ENCODE measurements at places on chromosomes 5 and 9. TPM values are rescaled to one million over a fixed set of nuclear protein-coding genes. Genes with fewer than 3 reads are reported as not detected.

DNA sequence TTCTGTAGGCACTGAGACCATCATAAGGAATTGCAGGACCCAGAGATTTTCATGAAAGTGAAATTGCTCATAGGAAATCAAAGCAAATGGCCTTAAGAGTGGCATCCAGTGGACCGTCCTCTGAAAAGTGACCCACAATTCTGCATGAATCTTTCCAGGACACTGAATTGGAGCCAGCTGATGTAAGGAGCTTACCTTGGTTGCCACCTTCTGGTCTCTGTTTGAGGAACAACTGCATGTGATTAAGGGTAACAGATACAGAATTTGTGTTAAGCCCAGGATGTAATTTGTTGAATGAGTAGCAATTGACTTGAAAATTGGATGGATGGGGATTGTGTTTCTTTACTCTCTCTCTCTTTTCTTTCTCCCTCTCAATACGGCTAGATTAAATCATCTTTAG, 49.9 kb upstream of the GAS1 start:
- no peak for DNase-seq

DNA sequence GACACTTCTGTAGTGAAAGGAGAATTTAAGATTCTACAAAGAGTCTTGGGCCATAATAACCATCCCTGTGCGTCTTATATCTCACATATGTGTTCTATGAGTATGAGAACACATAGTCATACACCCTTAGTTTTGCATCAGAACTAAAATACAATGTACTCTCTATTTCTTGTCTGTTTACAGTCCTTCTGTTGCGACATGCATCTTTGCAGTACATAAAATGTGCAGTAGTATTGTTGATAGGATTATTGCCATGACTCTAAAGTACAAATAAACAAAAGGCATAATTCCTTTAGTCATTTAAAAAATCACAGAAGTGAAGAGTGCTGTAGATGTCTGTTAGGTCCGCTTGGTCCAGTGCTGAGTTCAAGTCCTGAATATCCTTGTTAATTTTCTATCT, 201.9 kb downstream of the NR3C1 start:
- no peak for DNase-seq

ERP44 gene
- total RNA-seq, result 11.6 TPM

DNA sequence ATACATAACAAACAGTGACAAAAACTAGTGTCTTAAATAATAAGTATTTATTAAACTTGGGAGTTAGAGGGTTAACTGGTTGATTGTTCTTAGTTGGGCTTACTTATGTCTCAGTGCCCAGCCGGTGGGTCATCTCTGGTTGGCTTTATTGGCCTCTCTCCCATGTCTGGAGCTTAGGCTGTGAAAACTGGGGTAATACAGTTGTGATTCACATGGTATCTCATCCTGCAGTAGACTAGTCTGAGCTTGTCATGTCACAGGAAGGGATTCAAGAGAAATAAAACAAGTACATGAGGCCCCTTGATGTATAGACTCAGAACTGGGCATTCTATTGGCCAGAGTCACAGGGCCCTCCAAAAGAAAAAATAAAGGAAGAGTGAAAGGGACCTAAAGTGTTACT, 466.4 kb upstream of the SMC2 start:
- no peak for DNase-seq

DNA sequence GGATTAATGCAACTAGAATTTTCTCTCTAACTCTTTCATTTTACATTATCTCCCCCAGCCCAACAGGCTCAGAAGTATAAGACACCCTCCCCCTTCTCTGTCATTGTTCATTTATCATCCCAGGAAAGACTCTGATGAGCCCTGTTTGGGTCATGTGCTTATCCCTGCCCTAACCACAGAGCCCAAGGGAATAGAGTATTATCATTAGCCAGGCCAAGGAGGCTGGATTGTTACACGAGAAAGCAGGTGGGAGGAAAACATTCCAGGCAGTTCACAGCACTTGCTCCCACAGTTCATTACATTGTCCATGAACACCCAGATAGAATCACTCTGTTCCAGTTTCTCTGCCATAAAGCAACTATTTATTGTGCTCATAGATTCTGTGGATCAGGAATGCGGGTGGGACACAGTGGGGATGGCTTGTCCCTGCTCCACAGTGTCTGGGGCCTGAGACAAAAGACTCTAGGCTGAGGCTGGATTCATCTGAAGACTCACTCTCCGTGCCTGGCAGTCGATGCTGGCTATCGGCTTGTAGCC, 59.5 kb upstream of the TMEM215 start:
- no peak for DNase-seq

GRCh38 chr5:15506146-15506545, 6.2 kb downstream of the FBXL7 start:
- no peak for DNase-seq

HTR1A gene
- not detected for total RNA-seq

DNA sequence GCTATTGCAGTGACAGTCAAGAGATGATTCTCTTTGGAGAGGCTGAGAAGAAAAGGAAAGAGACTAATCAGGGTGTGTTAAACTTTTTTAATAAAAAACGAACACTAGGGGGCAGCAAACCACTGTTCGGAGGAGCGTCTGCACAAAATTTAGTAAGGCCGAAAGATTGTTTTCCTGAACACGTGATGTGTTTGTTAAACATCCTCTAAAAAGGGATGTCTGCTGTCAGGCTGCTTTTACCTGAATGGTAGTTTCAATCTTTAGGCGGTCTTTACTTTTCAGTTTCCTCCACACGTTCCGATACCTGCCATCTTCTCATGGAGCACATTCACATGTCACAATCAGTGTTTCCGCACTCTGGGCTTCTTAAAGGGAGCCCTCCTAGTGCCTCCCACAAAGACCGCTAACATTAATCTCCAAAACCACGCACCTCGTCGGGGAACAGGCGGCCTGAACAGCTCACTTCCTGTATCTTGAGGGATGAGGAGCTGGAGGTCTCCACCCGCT, 125.2 kb downstream of the GPBP1 start:
- DNase-seq, result peak; percentile 40

- DNase-seq, result peak; percentile 98
Observed at GRCh38 chr9:127785933-127786772, at the start of gene CDK9. Gene CDK9, plus strand, starts transcription at chr9:127786034. Its CDS starts 115 bp downstream, at chr9:127786149.

CLPTM1L gene
- 91.6 TPM for total RNA-seq

- peak; percentile 24 for DNase-seq
Observed at GRCh38 chr9:73152953-73153352, 1.3 kb downstream of the ANXA1 start.

DNA sequence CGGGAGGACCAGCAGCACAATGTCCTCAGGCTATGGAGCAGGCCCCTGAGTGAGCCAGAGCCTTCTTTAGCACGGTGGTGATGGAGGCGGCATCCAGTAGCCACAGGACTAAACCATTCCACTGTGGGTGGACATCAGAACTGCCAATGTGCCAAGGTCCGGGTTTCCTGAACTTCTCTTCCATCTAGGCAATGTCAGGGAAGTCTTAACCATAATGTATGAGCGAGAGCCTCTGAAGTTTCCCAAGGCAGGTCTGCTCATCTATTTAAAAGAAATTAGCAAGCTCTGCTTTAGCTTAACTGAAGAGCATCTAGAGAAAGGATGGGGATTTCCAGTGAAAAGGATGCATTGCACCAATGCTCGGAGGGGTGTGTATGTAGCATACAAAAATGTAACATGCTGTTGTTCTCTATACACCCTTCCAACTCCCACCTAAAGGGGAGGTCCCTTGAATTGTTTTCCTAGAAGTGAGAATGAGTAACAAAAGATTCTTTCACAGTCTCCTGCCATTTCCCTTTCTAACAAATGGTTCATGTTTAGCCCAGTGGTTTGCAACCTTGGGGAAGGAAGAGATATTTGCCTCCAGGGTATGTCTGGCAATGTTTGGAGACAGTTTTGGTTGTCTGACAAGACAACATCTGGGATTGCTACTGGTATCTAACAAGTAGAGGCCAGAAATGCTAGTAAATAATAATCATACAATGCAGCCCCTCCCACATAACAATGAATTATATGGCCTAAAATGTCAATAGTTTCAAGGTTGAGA, 6.1 kb upstream of the RXFP3 start:
- no peak for DNase-seq

FAM174A gene
- total RNA-seq, result 4.8 TPM

SHC3 gene
- total RNA-seq, result not detected

- no peak for DNase-seq
Observed at GRCh38 chr9:38371495-38371894, 21.0 kb upstream of the ALDH1B1 start.

AQP7 gene
- total RNA-seq, result not detected

HRH2 gene
- total RNA-seq, result 41.2 TPM

PCDHGB3 gene
- not detected for total RNA-seq

DNA sequence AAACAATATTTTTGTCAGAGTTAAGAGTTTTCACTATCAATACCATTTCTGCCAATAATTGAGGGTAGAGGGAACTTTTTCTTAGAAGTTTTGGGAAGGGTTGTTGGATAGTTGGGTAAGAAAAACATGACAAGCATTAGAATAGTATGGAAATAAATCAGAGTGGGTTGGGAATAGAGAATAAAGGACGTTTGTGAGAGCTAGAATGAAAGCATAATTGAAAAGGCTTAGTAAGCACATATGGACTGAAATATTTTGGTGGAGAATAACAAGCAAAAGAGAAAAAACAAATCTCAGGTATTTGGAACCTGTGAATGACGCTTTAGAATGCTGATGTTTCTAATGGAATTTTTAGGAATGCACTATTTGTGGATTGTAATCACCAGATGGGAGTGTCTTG, 262.9 kb upstream of the EDIL3 start:
- no peak for DNase-seq

DNA sequence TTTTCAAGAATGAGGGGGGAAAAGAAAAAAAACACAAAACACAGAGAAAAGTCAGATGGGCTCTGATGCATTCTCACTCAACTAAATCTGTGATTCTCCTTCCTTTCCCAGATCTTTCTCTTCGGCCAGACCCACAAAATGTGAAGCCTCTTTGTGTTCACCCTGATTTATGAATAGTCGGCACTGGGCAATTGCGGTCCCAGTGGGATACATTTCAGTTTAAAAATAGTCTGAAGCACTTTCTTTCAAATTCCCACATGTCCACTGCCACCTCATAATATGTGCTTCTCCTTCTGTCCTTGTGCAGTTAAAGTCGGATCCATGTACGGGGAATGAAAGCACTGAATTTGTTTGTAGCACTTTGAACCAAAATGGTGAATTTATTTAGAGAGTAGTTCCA, 995.4 kb upstream of the WWC1 start:
- no peak for DNase-seq

PSD2 gene
- not detected for total RNA-seq

GRCh38 chr9:89342948-89343347, 24.6 kb downstream of the SECISBP2 start:
- DNase-seq, result no peak
